NCI-H1930 (cell line): ENCODE measurements at places on chromosomes 3 and 15.

DNA sequence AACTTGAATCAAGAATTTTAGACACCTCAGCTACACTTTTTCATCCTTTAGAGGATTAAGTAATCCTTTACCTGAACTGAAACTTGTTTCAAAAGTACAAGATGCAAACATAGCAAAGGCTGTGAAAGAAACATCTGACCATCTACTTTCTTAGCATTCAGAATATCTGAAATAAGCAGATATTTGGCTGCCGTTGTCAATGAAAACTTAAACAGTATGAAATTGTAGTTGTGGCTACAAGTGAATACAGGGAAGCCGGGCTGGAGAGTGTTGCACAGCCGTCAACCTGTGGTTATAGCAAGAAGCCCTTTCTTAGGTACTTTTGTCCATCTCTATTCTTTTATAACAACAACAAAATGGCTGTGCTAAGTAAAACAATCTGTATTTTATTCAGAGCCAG, 6.9 kb upstream of the CX3CR1 start:
- no peak for DNase-seq

GRCh38 chr3:6165951-6166350, 695.0 kb upstream of the GRM7 start:
- no peak for DNase-seq

GRCh38 chr3:114093596-114093995, 37.1 kb downstream of the QTRT2 start:
- DNase-seq, result no peak

GRCh38 chr15:67812241-67812644, 13.1 kb upstream of the SKOR1 start:
- DNase-seq, result no peak

DNA sequence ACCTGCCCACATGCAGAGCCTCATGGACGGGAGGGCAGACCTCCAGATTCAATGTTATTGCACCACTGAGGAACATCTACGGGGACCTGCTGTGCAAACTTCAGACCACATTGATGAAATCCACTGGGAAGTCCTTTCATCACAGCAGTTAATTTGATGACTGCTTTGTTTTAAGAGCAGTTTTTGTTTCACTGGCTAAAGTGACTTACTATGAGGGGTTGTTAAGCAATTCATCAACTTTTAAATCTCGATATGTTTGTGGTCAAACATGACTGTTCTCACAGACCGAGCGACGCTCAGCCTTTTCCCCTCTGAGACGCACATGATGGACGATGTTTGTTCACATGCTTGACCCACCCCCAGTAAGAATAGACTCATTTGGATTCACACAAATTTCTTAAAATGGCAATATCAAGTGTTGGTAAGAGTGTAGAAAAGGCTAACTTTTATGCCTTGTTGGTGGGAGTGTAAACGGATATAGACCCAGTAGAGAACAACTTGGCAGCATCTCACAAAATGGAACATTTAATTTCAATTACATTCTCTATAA, 35.9 kb upstream of the IREB2 start:
- no peak for DNase-seq

- DNase-seq, result no peak
Measured at GRCh38 chr3:190424108-190424477, 25.6 kb downstream of the TMEM207 start.

GRCh38 chr15:91499774-91500383, 353.6 kb upstream of the SLCO3A1 start:
- no peak for DNase-seq

- no peak for DNase-seq
Measured at GRCh38 chr15:90451053-90451850, 63.2 kb downstream of the IQGAP1 start.

DNA sequence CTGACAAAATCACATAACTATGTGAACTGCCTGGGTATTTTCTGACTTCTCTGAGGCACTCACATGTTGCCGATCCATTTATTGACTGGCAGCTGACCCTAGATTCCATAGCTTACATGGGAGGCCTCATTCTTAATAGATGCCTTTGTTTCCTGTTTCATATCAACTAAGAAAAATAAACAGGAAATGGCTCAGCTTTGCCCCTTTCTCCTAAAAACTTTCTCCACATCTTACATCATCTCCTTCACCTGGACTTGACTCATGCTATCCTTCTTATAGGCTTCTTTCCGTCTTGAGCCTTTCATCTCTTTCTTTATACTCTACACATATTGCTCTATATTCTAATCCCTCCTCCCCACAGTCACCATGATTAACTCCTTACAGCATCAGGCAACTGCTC, 38.0 kb downstream of the TXNRD3 start:
- DNase-seq, result no peak

DNA sequence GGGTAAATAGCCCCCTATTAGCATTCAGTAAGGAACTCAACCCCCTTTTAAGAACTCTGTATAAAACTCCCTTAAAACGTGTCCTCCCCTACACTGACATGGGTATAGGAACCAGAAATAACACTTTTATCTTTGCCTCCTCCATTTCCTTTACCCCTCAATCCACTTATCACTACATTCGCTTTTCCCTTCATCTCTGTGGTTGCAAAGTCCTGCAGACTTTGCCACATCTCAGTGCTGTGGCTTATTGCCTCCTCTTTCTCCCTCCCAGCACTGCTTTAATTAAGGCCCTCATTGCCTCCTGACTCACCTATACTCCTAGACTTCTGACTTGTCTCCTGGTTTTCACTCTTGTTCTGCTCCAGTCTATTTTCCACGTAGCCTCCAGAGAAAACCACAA, 94.3 kb upstream of the GADL1 start:
- DNase-seq, result no peak

DNA sequence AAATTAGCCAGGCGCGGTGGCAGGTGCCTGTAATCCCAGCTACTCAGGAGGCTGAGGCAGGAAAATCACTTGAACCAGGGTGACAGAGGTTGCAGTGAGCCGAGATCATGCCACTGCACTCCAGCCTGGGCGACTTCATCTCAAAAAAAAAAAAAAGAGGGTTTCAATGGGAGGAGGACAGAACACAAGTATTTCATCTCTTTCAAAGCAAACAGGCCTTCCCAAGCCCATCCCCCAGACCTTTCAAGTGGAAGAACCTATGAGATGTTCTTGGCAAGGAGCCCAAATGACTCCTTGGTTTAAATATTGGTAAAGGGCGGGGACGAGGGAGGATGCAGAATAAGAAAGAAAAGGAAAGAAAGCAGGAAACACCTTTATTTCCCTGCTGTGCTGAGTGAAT, 62.2 kb upstream of the MCF2L2 start:
- no peak for DNase-seq

GRCh38 chr3:124814620-124815421, 72.3 kb downstream of the ITGB5 start:
- no peak for DNase-seq

- no peak for DNase-seq
Measured at GRCh38 chr15:99703603-99704443, 29.4 kb downstream of the LYSMD4 start.

DNA sequence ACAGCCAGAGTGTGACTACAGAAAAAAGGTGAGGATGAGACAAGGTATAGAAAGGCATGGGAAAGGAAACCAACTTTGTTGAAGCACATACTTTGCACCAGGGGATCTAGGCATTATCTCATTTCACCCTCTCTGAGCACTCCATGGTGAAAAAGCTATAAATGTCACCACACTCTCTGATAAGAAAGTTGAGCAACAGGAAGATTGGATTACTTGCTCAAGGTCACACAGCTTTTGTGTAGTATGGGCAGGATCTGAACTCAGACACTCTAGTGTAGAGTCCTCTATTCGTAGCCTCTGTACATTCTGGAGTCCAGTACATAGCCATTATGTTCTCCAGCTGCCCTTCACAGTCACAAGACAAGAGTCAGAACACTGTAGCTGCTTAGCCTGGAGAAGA, 163.4 kb upstream of the SEMA6D start:
- no peak for DNase-seq

DNA sequence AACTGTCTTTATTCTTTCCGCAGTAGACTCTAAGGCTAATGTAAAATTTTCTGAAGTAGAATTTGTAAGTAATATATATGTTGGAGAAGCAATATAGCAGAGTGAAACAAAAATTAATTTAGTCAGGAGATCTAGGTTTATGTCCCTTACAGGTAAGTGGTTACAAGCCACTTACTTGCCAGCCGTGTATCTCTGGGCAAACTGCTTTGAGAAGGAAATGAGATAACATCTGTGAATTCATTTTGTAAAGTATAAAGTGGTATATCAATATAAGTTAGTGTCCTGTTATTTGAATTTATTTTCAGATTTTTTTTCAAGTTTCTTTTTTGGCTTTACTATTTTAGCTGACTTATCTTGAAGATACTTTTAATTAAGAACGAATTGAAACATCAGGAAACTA, 5.5 kb downstream of the DAZL start:
- DNase-seq, result no peak

DNA sequence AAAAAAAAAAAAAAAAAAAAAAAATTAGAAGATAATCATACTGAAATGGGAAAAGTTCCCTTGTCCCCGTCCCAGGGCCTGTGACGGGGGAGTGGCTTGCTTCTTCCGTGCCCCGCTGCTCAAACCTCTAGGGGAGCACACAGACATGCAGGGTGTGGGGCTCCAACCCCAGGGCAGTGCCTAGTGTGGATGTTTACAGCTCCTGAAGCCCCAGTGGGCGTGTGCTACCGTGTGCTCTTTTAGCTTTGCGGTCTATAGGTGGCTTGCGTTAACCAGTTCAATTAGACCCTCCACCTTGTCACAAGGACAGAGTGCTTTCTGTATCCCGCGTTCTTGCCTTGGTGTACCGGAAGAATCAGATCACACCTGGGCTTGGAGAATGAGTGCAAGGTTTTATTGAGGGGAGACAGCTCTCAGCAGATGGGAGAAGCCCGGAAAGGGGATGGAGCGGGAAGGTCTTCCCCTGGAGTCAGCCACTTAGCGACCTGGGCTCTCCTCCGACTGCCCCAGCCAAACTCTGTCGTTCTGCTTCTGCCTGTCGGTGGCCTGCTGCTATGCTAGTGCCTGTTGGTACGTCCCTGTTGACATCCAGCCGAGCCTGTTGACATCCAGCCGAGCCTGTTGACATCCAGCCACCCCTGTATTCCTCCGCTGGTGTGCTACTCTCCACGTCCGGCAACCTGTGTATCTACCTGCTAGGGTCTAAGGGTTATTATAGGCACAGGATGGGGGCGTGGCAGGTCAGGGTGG, 569.8 kb downstream of the VGLL3 start:
- no peak for DNase-seq
